Activated CD4-positive, alpha-beta T cell treated with anti-CD3 and anti-CD28 coated beads, Interleukin-2, amount 50 U/mL, for 48 hours (primary cell): ENCODE measurements at places on chromosomes 7 and 10.

- DNase-seq, result no peak
These were observed 9.3 kb downstream of the RBM33 start for GRCh38 chr7:155653803-155654202.

GRCh38 chr7:138154661-138155060, 78.4 kb downstream of the AKR1D1 start:
- DNase-seq, result no peak

DNA sequence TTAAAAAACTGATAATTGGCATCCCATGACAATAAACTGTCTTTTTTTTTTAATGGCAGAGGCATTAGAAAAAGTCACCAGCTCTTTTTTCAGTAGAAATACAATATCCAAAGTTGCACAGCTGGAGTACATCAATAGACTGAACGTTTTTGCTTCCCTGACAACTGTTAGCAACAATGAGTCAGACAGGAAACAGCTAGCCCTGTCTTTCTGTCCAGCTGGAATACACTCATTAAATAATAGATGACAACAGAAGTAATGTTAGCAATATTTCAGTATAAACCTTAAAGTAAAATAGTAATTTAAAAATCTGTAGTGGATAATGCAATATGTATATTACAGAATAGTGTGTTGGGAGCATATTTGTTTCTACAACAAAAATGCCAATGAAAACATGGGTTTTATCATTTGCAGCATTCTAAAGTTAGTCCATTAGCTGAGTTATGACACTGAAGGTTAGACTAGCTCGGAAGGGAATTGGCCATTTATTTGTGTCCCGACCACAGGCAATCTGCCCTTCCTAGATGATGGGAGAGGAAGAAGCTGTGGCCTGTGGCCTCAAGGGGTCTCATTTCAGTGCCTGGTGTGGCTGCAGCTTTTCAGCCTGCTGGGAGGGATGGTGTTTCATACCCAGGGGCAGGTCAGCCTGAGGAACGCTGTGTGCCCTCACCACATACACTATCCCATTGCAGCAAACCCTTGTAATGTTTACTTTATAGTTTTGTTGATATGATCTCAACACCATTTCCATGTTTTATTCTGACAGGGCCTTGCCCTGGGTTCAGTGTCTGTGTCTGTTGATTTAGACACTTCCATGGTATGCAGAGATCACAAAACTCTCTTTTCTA, 173.3 kb downstream of the SLC16A9 start:
- DNase-seq, result no peak

DNA sequence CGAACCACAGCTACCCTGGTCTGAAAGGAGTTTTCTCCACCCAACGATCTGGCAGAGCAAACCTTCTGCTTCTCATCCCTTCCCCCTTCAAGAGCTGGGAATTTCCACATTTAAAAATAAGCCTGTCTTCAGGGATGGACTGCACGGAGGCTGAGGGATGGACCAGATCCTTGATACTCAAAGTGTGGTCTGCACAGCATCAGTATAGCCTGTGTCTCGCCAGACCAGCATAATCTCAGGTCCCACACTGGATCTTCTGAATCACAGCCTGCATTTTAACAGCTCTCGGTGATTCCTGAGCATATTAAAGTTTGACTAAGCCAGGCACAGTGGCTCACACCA, 7.1 kb downstream of the KCNMA1 start:
- DNase-seq, result no peak

DNA sequence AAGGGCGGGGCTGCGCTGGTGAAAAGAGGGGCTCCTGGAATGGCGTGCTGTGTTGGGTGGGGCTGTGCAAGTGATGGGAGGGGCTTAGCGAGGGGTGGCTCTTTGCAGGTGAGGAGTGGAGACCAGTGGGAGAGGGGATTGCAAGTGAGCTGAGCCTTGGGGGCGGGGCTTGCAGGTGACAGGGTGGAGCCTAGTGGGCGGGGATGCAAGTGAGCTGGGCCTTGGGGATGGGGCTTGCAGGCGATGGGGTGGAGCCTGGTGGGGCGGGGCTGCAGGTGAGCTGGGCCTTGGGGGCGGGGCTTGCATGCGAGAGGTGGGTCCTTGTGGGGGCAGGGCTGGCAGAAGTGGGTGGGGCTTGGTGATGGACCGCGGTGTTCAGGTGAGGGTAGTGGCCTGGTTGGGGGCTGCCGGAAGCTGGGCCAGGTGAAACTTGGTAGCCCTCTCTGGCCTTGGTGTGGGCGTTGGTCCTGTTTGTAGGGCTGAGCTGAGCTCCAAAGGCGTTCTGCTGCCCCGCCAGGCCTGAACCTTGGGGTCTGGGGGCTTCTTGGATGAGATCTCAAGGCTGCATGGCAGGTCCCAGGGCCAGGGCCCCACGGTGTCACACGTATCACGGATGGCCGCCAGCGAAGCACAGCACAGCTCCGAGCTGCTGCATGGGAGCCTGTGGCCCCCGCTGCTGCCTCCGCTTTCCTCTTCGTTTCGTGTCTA, 743 bp upstream of the PITRM1 start:
- DNase-seq, result no peak

- DNase-seq, result no peak
These were observed 16.9 kb upstream of the GPR146 start for GRCh38 chr7:1027242-1028043.

GRCh38 chr7:19834566-19834965, 61.1 kb upstream of the TMEM196 start:
- DNase-seq, result no peak

DNA sequence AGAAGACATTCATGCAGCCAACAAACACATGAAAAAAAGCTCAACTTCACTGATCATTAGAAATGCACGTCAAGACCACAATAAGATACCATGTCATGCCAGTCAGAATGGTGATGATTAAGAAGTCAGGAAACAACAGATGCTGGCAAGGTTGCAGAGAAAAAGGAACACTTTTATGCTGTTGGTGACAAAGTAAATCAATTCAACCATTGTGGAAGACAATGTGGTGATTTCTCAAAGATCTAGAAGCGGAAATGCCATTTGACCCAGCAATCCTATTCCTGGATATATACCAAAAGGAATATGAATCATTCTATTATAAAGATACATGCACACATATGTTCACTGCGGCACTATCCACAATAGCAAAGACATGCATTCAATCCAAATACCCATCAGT, 77.6 kb downstream of the C10orf90 start:
- no peak for DNase-seq

- no peak for DNase-seq
These were observed 113.2 kb downstream of the KMT2E start for GRCh38 chr7:105127179-105127578.

GRCh38 chr10:68082872-68083271, 7.8 kb upstream of the HERC4 start:
- DNase-seq, result no peak

DNA sequence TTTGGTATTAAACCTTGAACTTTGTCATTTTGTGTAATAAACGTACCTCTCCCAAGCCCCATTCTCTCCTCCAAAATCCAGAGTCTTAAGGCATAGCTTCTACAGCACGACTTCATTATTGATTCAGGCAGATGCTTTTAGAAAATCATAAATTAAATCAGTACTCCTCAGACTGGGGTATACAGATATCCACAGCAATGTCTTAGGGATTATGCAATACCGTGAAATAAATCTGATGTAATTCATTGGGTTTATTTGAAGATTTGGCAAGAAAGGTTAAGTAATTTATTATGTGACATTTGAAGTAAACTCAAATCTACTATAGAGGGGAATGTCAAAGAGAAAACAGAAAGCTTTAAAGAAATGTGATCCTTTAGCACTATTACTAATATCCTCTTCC, 246.1 kb upstream of the PLXDC2 start:
- no peak for DNase-seq

DNA sequence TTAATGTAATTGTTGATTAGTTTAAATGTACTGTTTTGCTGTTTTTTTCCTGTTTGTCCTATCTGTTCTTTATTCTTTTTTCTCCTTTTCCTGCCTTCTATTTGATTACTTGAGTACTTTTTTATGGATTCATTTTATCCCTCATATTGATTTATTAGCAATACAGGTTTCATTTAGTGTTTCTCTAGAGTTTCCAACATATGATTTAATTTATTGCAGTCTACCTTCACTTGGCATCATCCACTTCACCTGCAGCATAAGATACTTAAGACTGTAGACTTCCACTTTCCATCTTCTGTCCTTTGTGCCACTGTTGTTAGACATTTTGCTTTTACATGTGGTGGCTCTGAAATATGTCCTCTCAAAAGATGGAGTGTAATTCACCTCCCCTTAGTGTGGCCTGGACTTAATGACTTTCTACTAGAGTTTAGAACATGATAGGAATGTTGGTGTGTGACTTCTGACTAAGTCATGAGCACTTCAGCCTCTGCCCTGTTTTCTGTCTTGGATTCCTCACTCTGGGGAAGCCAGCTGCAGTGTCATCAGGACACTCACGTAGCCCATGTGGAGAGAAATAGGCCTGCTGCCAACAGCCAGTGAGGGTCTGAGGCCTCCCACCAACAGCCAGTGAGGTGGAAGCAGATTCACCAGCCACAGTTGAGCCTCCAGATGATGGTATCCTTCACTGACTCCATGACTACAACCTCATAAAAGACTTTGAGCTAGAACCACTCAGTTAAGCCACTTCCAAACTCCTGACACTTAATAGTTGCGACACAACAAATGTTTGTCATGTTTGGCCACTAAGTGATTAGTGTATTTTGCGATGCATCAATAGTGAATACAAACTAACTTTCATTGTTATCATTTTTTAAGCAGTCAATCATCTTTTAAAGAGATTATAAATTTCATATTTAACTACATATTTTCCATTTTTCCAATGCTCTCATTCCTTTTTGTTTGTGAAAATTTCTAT, 643.5 kb upstream of the DPP6 start:
- no peak for DNase-seq

GRCh38 chr7:116571552-116571951, 46.7 kb downstream of the CAV1 start:
- no peak for DNase-seq

DNA sequence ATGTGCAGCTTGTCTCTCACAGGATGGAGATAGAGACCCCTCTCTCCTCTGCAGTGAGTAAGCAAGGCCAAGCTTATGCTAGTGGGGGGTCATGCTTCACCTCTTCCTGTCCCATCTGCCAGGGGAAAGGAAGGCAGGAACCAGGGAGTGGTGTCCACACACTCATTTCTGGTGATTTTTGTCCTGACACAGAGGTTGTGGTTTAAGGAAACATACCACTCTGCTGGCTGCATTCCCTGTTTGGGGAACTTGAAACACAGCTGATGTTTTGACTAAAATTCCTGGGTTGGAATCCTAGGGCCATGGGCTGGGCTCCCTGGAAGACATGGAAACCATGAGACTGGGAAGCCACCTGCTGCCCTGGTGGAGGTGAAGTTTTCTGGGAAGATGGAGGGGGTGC, 21.4 kb downstream of the C10orf120 start:
- DNase-seq, result no peak

- no peak for DNase-seq
These were observed 31.5 kb upstream of the SMNDC1 start for GRCh38 chr10:110336111-110336721.

DNA sequence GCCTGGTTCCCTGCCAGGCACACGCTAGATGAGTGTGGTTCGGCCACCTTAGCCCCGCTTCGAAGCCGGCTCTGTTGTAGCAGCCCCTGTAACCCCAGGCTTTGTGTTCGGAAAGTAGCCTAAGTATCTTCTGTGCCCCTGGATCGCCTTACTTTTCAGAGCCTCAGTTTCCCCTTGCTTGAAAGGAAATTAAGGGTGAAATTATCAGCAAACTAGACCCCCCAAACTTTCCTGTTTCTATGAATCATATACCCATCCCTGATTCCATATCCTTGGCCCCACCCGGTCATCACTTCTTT, 312 bp downstream of the PDCD11 start:
- no peak for DNase-seq

DNA sequence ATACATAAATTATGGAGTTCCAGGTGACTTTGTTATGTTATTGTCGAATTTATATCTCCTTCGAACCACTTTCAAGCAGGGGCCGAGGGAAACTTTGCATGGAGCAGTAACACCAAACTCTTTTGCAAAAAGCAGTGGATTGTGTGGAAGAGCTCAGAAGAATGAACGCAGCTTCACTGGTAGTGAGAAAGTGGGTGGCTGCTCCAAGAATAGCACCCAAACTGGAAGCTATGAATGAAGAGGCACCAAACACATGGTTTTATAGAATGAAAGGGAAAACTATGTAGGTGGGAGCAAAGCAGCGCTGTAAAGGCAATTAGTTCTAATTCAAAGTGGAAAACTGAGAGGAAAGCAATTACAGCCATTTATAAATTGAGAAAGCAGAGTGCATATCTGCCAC, 67.2 kb downstream of the CTTNBP2 start:
- no peak for DNase-seq

DNA sequence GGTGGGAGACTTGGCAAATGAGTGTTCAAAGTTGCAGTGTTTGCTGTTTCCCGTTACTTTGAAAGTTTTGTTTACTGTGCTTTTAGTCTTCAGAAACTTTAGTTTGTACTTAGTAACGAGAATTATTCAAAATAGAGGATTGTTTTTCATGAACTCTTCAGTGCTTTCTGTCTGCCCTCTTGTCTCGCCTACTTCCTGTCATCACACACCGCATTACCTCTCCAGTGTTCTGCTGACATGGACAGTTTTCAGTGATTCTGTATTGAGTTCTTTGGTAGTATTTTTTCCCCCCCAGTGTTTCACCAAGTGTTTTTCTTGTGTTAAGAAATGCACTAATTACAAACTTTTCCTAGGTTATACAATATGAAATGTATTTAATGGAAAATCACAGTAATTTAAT, 207.0 kb downstream of the MLLT10 start:
- no peak for DNase-seq

- DNase-seq, result no peak
These were observed 185.2 kb downstream of the WDR37 start for GRCh38 chr10:1241322-1241890.

DNA sequence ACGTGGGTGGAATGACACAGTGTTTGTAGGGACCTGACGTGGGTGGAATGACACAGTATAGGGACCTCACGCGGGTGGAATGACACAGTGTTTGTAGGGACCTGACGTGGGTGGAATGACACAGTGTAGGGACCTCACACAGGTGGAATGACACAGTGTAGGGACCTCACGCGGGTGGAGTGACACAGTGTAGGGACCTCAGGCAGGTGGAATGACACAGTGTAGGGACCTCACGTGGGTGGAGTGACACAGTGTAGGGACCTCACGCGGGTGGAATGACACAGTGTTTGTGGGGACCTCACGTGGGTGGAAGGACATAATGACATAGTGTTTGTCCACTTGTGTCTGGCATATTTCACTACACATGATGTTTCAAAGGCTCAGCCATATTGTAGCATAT, 19.3 kb downstream of the PPP2R2D start:
- DNase-seq, result no peak

- DNase-seq, result no peak
These were observed 224.0 kb upstream of the GRB10 start for GRCh38 chr7:51006483-51007235.

- no peak for DNase-seq
These were observed 6.6 kb downstream of the CUBN start for GRCh38 chr10:17122726-17123661.

DNA sequence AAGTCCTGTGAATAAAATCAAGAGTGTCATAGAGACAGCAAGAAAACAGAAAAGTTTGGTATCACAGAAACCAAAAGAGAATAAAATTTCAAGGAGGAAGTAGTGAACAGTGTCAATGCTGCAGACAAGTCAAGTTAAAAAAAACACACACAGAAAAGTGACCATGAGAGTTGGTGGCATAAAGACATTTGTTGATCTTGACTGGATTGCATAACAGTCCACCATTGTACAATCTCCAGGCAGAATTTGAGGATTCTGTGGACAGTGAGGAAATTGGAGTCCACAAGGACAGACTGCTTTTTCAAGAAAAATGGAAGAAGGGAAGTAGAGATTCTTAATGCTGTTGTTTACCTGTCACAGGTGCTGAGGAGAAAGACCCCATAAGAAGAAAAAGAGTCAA, 412.5 kb downstream of the PLXDC2 start:
- no peak for DNase-seq

GRCh38 chr7:92612501-92612900, 22.3 kb upstream of the FAM133B start:
- DNase-seq, result no peak
